ENCODE measurements at places on chromosomes 5 and 9.

DNA sequence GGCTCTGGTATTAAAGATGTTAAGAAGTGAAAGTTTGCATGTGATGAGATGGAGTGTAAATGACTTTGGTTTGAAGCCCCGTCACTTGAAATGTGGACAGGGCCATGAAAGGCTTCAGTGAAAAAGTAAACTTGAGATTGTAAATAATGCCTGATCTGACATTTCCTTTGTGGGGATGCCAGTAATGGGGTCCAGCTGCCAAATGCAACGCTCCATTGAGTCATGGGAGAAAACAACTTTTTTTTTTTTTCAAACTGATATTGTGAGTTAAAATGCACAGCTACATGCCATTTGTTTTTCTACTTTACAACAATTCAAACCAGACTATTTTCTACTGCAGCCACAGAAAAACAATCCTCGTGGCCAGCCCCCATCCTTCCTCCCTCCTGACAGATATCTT is 327.0 kb upstream of the TNC start:
- no peak for DNase-seq

DNA sequence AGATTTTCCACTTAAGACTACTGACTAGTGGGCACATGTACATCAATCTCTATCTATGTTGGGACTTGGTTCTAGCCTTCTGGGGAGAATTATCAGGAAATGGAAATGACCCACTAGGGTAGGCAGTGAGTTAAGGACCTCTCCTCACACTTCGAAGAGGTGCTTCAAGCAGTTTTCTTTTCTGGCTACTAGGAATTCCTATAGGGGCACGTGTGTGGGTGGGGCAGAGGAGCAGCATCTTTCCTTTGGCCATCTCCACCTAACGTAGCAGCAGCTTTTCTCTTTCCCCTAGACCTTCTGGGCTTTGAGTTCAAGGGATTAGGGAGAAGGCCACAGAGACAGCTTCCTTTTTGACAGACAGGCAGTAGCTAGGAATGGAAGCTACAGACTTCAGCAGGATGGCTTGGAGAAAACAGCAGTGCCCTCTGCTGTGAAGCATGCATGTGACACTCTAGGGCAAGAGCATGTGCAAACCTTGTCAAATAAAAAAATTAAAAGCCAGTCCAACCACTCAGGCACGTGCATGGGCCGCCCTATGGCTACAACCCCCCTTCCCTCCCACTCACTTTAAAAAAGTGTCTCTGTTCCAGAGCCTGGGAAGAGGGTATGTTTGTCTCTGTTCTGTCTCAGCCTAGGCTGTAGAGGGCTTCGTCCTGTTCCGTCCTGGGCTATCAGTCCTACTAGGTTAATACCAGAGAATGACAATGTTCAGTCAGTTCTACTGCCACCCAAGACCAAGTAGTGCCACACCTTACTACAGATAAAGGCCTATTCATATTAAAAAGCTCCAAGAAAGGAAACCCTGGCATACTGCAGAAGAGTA is 8.7 kb upstream of the GFRA3 start:
- no peak for DNase-seq

DNA sequence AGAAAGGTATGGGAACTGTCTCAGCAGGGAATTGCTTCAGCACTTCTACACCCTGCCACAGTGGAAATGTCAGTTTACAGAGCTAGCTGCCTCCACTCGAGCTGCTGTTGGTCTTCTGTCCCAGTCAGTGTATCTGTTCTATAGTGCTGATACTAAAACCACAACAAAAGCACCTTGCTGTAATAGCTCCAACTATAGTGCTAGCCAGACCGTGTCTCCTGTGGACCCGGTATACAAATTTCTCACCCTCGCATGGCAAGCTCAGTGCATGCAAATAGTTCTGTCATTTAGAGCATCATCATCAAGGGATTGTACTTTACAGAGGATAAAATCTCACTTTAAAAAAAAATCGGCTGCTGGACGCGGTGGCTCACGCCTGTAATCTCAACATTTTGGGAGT is 51.5 kb upstream of the IQGAP2 start:
- no peak for DNase-seq

DNA sequence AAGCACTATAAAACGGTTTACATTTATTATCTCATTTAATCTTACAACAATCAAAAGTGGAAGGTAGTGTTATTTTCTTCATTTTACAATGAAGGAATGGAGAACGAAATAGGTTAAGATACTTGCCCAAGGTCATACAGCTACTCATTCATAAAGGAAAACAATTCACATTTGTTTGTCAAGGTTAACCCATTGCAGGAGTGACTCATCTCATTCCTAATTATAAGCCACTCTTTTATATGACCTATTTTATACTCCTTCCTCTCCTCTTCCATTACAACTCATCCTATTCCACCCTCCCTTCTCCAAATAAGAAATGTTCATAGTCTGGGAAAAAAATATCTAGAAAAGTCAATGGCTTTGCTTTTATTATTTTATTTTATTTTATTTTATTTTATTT is 29.6 kb downstream of the CRHBP start:
- DNase-seq = no peak

Data from occipital lobe (tissue), 3 donors.